PC-9 (cell line): ENCODE measurements at places on chromosomes 6 and 20.

DNA sequence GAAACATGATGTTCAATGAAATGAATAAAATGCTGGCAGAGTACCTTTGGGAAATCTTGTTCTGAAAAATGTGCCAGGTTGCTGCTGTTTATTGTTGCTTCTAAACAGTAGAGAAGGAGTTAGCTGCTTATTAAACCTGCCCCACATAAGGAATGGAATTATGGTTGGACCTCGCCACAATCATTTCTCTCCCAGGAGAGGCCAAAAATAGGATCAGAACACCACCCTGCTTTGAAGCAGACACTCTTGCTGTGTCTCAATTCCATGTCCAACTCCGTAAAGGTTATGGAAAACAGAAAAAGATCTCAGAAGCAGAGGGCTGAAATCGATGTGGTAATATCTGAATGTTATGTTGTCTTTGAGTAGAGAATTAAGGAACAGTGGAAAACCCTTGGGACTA, 27.9 kb downstream of the AFG1L start:
- no peak for DNase-seq

DNA sequence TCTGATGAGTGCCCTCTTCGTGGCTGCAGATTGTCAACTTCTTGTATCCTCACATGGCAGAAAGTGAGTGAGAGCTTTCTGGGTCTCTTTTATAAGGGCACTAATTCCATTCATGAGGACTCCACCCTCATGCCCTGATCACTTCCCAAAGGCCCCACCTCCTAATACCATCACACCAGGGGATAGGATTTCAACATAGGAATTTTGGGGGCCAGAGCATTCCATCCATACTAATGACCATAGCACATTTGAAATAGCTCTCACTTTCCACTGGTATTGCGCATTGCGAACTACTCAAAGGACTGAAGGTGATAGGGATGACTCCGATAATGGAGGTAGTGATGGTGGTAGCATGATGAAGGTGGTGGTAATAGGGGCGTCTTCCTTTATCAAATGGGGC, 324.3 kb downstream of the PRL start:
- no peak for DNase-seq

- no peak for DNase-seq
These were observed 211.6 kb upstream of the SNX9 start for GRCh38 chr6:157611406-157611805.

GRCh38 chr6:126447367-126447766, 107.5 kb downstream of the CENPW start:
- no peak for DNase-seq

DNA sequence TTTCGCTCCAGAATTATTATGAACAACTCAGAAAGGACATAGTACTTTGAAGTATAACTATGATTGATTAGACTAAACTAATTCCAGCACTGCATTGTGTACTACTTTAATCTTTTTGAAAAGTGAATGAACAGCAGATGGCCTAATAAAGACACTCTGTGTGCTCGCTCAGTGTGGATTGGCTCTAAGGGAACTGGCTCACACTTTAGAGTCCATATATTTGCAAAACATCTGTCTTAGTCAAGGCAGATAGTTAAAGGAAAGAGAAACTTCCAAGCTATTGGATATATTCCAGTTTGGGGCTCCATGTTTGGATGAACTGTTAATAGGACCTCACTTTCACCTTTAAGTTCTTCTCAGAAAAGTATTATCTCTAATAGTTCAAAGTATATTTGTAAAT, 218.9 kb downstream of the EYA4 start:
- no peak for DNase-seq

- DNase-seq: no peak
These were observed 708.3 kb downstream of the HDGFL1 start for GRCh38 chr6:23277521-23278179.

- no peak for DNase-seq
These were observed 644 bp downstream of the RBL1 start for GRCh38 chr20:37095108-37095598.

GRCh38 chr6:13660893-13661292, 45.8 kb downstream of the NOL7 start:
- no peak for DNase-seq

GRCh38 chr6:297571-298232, 5.4 kb downstream of the DUSP22 start:
- DNase-seq: no peak

DNA sequence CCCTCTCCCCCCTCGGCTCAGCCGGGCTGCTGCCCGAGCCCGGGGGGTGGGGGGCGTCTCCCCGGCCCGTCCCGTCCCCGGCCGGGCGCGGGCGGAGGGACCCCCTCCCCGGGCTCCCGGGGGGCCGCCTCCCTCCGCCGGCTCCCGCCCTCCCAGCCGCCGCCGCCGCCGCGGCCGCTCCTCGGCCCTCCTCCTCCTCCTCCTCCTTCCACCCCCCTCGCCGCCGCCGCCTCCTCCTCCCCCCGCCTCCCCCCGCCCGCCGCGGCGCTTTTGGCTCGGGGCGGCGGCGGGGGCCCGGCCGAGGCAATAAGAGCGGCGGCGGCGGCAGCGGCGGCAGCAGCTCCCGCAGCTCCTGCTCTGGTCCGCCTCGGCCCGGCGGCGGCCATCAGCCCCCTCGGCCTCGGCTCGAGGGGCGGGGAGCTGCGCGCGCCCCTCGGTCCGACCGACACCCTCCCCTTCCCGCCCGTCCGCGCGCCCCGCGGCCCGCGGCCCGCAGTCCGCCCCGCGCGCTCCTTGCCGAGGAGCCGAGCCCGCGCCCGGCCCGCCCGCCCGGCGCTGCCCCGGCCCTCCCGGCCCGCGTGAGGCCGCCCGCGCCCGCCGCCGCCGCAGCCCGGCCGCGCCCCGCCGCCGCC, 38.7 kb downstream of the GNAS start:
- no peak for DNase-seq

DNA sequence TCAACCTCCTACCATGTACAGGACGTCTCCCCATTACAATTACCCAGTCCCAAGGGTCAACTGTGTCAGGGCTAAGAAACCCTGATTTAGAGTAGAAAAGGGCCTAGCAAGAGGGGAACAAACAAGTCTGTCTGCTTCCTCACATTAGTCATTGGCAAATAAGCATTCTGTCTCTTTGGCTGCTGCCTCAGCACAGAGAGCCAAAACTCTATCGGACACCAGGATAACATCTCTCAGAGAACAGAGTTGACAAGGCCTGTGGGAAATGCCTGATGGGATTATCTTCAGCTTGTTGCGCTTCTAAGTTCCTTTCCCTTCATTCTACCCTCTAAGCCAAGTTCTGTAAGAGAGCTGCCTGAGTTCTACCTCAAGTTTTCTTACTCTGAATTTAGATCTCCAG, 19.0 kb upstream of the VSX1 start:
- DNase-seq: no peak

- no peak for DNase-seq
These were observed 56.7 kb upstream of the ZFAND3 start for GRCh38 chr6:37762806-37763205.

GRCh38 chr6:91501930-91502329, 915.1 kb upstream of the MAP3K7 start:
- no peak for DNase-seq

- DNase-seq: no peak
These were observed 11.7 kb upstream of the SCUBE3 start for GRCh38 chr6:35202066-35202546.

- no peak for DNase-seq
These were observed 85.3 kb upstream of the AKAP12 start for GRCh38 chr6:151154418-151154817.

- DNase-seq: no peak
These were observed 695.0 kb upstream of the GJE1 start for GRCh38 chr6:141437685-141438084.

DNA sequence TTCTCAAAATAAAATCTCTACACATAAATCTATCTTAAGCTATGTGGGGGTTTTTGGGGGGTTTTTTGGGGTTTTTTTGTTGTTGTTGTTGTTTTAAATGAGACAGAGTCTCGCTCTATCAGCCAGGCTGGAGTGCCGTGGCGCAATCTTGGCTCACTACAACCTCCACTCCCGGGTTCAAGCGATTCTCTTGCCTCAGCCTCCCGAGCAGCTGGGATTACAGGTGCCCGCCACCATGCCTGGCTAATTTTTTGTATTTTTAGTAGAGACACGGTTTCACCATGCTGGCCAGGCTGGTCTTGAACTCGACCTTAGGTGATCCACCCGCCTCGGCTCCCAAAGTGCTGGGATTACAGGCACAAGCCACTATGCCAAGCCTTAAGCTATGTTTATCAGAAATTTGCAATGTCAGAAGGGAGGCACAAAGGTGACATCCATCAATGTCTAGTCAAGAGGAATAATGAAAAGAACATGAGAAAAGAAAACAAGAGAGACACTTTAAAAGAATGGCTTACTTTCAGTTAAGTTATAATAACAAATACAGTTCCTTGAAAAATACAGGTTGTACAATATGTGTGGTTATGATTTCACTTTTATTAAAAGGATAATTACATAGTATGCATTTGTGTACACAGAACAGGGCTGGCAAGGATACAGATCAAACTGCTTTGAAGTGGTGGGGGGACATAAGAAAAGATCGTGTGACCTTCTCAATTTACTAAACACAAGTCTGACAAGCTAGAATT, 28.6 kb downstream of the SLC23A2 start:
- no peak for DNase-seq

- DNase-seq: no peak
These were observed 282.5 kb downstream of the ESR1 start for GRCh38 chr6:152089992-152090391.

DNA sequence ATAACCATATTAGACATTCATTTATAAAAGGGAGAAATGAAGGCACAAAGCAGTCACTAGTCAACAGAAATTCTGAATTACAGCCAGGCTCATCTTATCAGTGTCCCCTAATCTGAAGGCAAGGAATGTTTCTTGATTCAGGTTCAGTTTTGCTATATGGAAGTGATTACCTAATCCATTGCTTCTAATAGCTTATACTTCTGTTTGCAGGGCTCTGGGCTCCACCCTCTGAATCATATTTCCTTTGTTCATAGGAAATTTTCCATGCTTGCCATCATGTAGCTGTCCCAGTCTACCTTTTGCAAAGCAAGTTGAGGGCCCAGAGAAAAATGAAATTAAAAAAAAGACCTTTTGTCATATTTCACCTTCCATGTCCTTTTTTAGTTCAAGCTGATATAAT, 96.0 kb downstream of the LCA5 start:
- no peak for DNase-seq

GRCh38 chr6:78243519-78243918, 590.7 kb downstream of the MEI4 start:
- no peak for DNase-seq

GRCh38 chr6:107753778-107754177, 70.3 kb downstream of the SCML4 start:
- DNase-seq: no peak

DNA sequence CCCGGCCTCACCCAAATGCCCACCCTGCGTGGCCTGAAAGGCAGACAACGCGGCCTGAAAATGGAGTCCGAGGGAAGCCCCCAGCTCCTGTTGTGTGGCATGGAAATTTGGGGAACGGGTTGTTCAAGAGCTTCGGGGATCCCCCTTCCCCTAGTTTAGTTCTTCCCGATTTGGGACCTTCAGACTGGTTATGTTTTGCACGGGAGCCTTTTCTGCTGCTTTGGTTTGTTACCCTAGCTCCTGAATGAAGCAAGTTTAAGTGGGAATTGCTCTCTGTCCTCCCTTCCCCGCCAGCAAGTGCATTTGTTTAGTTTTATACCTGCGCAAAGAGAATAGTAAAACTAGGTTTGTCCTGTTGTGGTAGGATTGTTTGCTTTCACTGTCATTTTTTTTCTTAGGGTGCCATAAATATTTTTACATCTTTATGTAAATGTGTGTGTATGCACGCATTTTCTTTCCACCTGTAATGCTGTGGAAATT, 604 bp downstream of the SH3BGRL2 start:
- DNase-seq: peak; percentile 12

GRCh38 chr6:96925290-96925687, 761 bp downstream of the KLHL32 start:
- no peak for DNase-seq

DNA sequence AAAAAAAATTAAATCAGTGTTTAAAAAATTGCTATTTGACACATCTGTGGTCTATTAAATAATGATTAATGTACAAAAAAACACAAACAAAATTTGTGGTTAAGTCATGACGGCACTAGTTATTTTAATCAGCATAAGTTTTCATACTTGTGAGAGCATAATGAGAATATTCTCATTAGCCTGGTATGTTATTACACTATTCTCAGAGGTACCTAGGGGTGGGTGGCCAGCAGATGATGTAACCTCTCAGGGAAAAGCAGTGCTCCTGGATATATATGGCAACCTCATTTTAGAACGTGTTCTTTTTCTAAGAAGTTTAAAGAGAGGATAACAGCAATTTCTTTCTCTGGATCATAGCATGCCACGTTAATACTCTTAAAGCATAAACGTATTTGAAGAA, 109.2 kb downstream of the GJA1 start:
- no peak for DNase-seq

DNA sequence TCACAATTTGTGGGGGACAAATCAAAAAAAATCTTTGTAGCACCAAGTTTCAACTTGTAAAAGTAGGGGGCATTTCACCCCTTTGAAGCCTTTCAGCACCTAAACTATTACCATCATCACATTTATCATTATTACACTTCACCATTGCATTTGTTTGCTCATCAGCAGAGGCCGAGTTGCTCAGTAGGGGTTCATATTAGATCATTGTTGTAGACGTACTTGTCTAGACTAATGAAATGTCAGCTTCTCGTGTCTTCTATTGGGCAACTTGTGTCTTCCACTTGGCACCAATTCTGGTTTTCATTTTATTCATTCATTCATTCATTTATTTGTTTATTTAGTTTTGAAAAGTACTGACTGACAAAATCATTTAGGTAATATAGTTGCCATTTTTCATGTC, 338.3 kb upstream of the KCNQ5 start:
- no peak for DNase-seq

DNA sequence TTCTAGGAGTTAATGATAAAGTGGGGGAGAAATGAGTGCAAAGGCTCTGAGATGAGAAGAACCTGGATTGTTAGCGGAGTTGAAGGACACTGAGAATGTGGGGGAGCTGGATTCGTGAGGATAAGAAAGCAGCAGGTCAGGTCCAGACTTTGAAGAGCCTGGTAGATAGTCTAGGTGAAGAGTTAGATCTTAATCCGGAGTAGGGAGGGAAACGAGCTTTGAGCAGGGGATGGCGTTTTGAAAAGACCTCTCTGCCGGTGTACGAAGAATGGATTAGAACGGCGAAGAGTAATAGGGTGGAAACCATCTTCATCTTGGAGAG, 487 bp upstream of the PHF20 start:
- no peak for DNase-seq

- no peak for DNase-seq
These were observed 10.6 kb upstream of the HMGA1 start for GRCh38 chr6:34226066-34226465.
